AML-193 (cell line): ENCODE measurements at places on chromosomes 2 and 18.

- DNase-seq = no peak
Observed at GRCh38 chr2:233436191-233436581, 81.9 kb downstream of the DGKD start.

DNA sequence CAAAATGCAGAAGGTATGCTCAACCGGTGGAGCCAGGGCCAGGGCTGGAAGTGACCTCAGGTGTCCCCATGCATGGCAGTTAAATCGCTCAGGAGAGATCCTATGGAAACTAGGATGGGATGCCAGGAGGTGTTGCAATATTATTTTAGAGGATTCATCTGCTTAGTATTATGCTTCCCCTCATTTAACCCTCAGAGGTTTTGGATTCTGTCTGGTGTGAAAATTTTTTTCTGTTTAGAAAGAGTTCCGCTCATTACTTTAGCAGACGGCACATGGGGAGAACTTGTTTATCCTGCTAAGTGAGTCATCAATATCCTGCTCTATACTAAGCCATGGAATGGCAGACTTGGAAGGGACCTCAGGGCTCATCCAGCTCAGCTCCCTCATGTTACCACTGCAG, 42.5 kb downstream of the TRIB2 start:
- DNase-seq = no peak

- peak; percentile 70 for DNase-seq
Observed at GRCh38 chr2:25567406-25567805, 106.0 kb downstream of the DTNB start.

GRCh38 chr2:224546926-224547325, 38.2 kb downstream of the CUL3 start:
- DNase-seq = no peak

DNA sequence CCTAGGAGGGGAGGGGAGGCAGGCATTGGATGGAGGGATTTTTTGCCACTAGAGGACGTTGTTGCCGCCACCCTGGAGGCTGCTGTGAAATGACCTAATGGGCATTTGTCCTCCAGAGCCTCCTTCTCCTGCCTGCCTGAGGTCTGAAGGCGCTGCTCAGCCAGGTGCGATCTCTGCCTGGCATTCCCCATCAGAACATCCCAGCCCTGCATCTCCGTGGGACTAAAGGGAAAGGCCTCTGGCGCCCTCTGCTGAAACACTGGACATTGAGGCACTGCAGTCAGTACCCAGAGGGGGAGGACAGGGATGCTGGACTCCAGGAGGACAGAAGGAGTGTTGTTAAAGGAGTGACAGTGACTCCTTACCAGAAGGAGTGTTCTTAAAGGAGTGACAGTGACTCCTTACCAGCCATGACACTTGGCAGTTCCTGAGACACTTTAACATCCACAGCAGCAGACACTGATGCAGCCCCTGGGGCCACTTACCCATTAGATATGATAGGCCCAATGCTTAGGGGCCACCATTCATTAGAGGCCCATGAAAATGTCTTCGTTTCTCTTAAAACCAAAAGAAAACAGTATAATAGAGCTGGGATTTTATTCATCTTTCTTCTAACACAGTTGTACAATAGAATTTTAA, 17.0 kb downstream of the THNSL2 start:
- peak; percentile 16 for DNase-seq

DNA sequence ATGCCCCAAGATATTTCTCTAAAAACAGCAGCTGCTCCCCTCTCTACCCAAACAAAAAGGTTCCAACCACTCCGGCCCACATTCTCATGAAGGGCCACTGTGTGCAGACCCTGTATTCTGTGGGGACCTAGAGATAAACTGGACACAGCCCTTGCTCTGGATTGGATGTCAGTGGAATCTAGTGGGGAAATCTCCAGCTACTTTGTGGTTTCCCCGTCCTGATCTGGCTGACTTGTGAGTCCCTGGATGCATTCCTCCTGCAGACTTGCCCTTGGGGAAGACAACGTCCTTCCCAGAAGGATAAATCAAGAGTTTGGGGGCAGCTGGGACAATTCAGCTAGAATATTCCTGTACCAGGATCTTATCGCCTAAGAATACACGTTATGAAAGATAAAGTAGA, 151.1 kb downstream of the FSHR start:
- no peak for DNase-seq

DNA sequence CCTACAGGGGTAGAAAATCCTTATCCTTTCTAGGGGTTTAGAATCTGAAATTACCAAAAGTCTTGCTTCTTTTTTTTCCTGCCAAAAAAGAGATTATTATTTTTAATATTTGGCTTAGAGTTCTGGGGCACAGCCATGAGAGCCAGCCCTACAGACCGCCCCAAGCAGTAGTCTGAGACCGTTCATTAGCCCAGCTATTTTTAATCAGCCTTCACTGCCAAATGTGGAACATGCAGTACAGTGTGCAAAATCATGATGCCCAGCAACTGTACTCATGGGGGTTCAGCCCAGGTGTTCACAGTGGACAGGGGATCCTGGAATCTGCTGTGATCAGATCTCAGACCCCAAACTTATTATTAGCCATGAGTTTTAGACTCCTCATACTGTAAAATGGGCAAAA, 60.4 kb downstream of the GRB14 start:
- DNase-seq = no peak

DNA sequence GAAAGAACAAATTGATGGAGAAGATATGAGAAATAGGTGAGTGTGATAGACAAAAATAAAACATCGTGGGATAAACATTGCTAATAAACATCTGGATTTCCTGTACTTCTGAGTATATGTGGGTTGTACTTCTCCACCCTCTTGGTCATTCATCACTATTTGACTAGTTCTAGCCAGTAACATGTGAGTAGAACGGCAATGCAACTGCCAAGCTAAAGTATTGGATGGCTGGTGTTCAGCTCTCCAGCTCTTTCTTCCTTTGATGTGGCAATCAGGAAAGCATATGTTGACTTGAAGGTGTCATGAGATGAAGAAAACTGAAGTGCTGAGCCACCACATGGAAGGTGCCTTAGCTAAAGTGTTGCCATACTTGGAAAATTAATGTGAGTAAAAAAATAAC, 144.9 kb downstream of the SCG2 start:
- no peak for DNase-seq

DNA sequence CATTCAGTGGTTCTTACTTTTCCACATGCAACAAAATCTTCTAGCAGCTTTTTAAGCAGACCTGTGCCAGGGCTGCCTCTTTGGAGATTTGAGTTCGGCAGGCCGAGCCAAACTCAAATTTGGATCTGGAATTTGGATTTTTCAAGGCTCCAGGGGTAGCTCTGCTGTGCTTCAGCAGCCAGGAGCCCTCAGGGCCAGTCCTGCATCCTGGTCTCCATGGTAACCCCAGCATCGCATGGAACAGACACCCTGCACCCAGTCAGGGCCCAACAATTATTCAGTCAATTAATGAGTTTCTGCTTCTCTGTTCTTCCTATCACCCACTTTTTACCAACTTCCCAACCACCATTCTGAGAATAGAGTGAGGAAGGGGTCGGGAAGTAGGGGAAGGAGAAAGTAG, 30.0 kb downstream of the EN1 start:
- no peak for DNase-seq

DNA sequence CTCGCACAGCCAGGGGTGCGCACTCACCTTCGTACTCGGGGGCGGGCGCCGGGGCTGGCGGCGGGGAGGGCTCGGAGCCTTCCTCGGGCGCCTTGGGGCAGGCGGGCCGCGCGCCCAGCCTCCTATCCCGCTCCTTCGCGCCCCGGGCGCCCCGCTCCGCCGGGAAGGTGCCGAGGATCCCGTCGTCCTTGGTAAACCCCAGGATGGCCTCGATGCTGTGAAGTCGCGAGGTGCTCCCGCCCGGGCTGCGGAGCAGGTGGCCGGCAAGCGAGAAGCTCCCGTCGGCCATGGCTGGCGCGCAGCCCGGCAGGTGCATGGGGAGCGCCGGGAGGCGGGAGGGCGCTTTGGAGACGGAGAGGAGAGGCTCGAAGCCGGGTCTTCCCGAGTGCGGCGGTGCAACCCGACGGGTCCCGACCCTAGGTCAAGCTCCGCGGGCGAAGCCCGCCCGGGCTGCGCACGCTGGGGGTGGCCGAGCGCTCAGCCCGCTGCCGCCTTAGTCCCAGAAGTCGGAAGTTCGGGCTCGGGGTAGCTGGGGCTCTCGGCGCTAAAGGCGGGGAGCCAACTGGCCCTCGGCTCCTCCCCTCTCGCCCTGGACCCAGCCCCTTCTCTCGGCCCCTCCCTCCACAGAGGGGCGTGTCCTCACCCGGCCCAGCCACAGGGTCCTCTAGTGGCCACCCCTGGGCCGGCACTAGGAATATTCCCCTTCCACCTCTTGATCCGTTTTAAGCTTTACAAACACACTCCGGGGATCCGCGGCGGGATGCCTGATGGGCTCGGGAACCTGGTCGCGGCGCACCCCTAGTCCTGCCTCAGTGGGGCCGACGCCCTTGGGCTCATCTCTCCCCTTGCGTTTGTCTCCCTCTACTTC, at the start of gene RAX:
RAX (minus strand) TSS at position 564 of the 868 bp plus-strand sequence; CDS start at position 316, 248 bp downstream.
- DNase-seq = no peak

- no peak for DNase-seq
Observed at GRCh38 chr18:73150199-73150598, 282.4 kb upstream of the NETO1 start.

DNA sequence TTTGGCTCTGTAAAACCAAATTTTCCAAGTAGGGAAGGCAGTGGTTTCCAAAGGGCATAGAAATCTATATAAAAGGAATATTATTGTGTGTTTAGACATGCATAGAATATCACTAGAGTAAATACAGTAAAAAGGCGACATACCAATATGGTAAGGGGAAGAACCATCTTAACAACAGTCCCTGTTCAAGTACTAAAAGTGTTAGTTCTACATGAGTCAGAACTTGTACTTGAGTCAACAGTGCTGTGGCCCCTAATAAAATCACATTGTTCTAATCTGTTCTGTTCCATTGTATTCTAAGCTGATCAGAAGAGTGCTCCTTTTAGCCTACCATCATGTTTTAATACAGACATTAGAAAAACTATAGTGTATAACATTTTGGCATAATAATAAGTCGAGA, 36.1 kb upstream of the TNFRSF11A start:
- no peak for DNase-seq

DNA sequence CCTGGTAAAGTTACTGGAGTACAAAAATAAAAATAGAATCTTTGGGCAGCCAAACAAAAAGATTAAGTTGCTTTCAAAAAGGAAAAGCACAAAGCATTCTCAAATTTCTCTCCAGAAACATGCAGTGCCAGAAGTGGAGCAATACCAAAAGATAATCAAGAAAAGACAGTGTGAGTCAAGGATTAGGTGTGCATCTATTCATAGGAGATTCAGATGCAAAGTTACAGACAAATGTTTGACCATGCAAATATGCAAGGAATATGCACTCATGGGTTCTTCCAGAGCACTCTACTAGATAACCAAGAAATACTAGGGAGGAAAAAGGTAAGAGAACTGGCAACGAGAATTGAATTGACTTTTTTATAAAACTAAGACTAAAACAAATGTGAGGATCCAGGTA, 51.8 kb upstream of the CDH20 start:
- no peak for DNase-seq

GRCh38 chr2:214365549-214365948, 45.3 kb upstream of the VWC2L start:
- DNase-seq = no peak

- DNase-seq = no peak
Observed at GRCh38 chr18:75216212-75216910, 5.8 kb downstream of the TSHZ1 start.

DNA sequence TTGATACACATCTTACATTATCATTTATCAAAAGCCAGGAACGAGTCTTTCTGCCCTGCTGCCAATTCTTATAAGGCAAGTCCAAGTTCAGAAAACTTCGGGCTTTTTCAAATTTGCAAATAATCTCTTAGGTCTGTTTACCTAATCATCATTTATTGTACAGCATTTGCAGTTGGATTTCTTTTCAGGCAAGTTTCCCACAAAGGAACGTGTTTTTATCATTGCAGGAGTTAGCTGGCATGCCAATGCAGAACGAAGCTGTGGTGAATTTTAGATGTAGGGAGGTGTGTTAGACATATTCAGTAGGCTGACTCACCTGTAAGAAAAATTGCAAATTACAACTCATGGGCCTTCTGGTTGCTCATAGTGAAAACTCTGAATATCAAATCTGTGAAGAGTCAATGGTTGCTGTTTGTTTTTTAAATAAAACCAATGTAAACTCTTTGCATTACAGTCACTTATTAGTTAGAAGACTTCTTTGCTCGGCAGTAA, 209.6 kb downstream of the SRBD1 start:
- DNase-seq = no peak

DNA sequence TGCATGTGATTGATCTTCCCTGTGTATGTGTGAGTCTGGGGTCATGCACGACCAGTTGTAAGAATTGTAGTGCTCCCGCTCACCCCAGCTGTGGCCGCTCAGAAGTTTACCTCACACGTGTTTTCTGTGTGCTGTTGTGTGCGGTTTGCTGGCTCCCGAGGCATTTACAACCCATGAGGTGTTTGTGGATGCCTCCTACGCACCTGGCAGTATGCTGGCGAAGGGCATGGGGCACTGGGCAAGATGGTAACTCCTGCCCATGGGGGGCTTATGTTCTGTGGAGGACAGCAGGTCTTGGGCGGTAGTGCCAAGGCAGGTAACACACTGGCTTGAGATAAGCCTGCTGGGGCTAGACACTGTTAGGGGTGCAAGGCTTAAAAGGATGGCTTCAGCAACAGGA, 102.6 kb upstream of the HS6ST1 start:
- no peak for DNase-seq

DNA sequence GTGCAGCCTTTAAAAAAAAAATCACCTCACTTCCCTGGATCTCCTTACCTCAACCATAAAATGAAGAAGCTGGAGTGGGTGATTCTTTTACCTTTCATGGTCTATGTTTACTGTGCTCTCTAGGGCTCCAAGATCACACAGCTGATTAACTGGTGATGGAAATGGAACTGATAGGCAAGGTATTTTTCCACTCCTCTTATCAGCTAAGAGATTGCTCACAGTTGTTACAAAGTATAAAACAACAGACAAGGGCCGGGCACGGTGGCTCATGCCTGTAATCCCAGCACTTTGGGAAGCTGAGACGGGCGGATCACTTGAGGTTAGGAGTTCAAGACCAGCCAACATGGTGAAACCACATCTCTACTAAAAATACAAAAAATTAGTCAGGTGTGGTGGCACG, 14.5 kb downstream of the RPS27A start:
- no peak for DNase-seq

DNA sequence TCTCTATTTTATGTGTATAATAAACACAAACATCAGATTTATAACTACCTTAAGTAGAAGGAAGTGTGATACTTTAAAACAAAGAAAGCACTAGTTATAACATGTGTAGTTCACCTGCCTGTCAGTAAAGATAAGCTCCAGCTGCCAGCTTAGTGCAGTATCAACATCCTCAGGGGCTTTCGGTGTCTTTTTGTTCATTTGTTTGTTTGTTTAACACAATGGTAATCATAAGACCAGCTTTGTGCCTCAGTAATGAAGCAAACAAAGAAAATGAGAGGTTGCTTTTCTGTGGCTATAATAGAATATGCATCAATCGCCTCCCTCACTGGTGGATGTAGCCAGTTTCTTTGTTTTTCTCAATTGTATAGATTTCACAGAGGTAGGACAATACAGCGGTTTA, 1499.0 kb upstream of the TMEFF2 start:
- no peak for DNase-seq

DNA sequence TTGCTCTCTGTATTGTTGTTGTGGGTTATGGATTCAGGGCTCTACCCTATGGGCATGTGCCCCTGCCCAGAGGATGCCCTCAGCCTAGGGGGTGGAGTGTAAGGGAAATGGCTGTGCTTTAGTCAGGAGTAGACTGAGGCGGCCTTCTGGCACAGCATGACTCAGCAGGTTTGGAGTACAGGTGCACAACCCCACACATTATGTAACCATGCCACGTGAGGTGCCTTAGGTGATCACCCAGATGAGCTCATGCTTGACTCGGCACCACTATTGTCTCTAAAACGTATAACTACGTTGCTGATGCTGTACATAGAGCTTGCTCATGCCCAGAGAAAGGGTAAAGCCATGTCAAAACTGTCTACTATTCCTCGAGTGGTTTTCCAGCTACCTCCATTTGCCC, 48.3 kb upstream of the ZC3H15 start:
- no peak for DNase-seq
